NCI-H1105 treated with DMSO at 0.1 percent for 48 hours (cell line): ENCODE measurements at places on chromosomes 13 and 19.
A peak's percentile ranks its signal among the peaks of the same experiment; 100 is the strongest.

DNA sequence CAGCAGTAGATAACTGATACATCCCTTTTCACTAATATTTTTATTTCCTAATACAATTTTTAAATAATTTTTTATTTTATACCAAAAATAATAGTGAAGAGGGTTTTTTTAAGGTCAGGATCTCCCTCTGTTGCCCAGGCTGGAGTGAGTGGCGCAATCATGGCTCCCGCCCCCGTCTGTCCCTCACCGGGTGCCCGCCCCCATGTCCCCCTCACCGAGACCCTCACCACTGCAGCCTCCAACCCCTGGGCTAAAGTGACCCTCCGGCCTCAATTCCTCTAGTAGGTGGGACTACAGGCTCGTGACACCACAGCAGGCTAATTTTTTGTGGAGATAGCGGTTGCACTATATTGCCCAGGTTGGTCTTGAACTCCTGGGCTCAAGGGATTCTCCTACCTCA, 17.8 kb upstream of the ZNF846 start:
- DNase-seq: no peak

GRCh38 chr19:47781590-47782262, 3.2 kb downstream of the SELENOW start:
- DNase-seq: no peak

GRCh38 chr13:21603531-21604448, at the start of gene MICU2:
MICU2 (minus strand) TSS chr13:21604170; CDS start chr13:21604148, 22 bp downstream.
- DNase-seq: peak; percentile 77

- DNase-seq: no peak
Measured at GRCh38 chr13:73222627-73223305, 164.0 kb downstream of the KLF5 start.

DNA sequence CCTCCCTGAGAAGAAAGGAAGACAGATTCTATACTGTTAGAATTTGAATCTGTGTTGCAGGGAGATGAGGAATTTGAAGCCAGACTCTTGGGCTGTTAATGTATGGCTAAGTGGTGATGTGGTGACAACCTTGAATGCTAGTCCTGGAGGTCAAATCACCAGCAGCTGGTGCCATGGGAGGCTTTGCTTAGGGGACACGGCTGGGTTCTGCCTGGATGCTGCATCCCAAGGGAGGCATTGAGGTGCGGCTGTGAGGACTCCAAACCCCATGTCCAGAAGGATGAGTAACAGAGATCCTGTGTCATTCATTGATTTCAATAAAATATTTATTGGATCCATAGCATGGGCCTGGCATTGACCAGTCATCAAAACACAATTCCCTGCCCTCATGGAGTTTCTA, 42.3 kb downstream of the RFX2 start:
- no peak for DNase-seq
